ENCODE measurements at places on chromosomes 1 and 21.

DNA sequence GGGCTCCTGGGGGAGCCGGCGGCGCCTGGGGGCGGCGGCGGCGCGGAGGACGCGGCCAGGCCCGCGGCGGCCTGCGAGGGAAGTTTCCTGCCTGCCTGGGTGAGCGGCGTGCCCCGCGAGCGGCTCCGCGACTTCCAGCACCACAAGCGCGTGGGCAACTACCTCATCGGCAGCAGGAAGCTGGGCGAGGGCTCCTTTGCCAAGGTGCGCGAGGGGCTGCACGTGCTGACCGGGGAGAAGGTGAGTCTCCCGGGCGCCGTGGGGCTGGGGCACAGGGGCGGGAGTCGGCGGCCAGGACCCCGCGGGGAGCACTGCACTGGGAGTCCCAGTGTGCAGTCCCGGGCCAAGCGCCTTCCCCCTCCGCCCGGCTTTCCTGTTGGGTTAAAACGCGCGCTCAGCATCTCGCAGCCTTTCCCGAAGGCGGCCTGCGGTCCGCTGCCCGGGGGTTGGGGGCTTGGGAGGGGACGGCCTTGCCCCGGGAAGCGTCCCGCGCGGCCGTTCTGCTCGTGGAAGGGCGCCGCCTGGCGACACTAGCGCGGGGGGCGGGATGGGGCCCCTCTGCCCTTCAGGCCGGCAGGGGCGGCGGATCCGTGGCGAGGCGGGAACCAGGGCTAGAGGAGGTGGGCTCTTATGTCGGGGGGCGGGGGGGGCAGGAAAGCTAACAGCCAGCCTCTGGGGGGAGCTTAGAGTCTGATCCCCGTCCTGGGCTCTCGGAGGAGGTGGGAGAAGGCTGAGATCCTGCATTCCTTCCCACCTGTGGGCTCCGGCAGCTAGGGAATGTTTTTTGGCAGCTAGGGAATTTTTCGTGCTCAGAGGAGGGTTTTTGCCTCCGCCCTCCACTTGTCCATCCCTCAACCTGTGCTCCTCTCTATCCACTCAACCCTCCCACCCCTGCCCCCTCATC is 1.1 kb downstream of the HUNK start:
- DNase-seq = no peak

DNA sequence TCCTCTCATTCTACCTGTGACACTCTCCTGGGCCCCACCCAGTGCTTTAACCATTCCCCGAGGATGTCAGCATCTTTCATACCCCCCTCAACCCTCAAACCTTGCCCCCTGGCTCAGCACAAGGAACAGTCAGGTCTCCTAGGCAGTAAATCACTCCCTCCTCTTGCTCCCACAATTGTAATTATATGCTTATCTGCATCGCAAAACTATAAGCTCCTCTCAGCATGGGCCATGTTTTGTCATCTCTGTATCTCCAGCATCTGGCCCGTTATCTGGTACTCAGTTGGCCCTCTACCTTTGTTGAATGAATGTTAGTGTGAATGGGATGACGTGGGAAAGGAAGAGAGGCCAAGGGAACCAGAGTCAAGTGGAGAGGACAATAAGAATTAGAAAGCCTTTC is 2.8 kb upstream of the ELOVL1 start:
- DNase-seq = no peak

DNA sequence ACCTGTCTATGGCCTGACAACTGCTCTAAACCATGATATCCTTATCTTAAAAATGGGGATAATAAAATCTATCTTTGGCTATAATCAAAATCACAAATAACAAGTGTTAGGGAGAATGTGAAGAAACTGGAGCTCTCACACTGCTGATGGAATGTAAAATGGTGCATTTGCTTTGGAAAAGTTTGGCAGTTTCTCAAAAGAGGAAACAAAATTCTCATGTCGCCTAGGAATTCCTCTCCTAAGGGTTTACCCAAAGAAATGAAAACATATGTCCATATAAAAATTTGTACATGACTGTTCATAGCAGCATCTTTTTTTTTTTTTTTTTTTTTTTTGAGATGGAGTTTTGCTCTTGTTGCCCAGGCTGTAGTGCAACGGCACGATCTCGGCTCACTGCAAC is 64.3 kb downstream of the ZNF281 start:
- DNase-seq = no peak

- DNase-seq = no peak
Observed at GRCh38 chr1:239562095-239562494, 175.7 kb downstream of the CHRM3 start.

DNA sequence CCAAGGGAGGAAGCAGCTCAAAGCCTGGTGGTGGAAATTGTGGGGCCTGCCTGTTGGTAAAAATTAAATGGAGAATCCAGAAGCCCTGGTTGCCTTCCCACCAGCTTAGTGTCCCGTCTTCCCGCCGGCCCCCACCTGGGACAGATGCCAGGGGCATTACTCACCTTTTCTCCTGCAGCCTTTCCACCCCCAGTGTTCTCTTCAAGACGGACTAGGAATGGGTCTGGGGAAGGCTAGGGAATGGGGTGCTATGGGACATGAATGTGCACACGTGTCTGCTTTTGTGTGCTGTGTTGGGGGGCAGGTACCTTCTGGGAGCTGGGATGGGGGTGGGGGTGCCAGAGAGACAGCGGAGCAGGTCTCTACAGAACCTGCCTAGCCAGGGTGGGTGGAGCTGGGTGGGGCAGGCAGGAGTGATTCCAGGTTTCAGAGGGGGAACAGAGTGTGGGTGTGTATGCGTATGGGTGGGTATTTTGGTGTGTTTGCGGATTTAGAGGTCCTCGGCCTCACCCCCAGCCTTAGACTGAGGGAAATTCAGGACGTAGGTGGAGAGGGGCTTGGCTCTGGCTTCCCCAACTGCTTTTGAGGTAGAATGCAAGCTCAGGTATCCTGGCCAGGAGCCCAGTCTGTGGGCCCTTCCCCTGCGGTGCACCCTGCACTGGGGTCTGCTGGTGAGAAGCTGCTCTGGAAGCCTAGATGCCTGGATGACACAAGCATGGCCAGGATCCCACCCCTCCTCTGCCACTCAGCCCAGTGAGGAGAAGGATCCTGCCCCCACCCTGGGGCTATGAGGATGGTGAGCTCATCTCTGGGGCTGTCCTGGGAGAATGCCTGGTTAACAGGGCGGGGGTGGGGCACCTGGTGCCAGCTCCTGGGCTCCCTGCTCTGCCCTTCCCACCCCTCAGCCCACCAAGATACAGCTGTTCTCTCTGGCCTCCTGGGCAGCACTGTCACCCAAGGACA is 7.8 kb downstream of the VANGL2 start:
- DNase-seq = no peak

All from NCI-H1417 treated with DMSO at 0.1 percent for 48 hours (cell line).